ENCODE measurements at places on chromosomes 11 and 22.
A peak's percentile ranks its signal among the peaks of the same experiment; 100 is the strongest.

DNA sequence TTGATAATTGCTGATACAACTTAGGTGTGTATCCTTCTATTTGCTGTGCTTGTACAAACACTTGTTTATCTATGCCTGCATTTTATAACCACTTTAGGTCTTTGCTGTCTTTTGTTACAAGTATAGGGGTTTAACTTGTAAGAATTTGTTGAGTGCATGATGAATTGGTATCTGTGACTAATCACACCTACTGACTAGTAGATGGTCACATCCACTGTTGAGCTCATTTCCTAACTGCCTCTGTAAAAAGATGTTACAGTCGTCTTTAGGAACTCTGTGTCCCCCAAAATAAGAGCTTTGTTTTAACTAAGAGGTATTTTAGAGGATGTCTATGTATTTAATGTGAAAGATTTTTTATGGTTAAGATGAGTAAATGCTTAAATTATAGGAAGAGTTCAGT, 60.5 kb downstream of the HIPK3 start:
- no peak for DNase-seq

DNA sequence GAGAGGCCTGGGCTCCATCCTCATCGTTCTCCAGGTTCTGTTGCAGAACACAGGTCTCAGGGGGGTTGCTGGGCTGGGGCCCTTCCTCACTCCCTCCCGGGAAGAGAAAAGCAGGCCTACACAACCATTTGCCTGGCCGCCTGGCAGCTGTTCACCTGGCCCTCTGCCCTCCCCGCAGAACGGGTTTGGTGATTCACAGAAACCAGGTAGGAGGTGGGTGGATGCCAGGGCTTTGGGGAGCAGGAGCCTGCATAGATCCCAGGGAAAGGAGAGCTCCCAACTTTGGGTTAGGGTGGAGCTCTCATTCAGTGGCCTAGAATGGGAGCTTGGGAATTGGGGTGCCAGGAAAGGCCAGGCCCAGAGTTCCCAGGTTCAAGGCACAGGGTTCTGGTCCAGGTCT, 995 bp downstream of the TMEM134 start:
- no peak for DNase-seq

DNA sequence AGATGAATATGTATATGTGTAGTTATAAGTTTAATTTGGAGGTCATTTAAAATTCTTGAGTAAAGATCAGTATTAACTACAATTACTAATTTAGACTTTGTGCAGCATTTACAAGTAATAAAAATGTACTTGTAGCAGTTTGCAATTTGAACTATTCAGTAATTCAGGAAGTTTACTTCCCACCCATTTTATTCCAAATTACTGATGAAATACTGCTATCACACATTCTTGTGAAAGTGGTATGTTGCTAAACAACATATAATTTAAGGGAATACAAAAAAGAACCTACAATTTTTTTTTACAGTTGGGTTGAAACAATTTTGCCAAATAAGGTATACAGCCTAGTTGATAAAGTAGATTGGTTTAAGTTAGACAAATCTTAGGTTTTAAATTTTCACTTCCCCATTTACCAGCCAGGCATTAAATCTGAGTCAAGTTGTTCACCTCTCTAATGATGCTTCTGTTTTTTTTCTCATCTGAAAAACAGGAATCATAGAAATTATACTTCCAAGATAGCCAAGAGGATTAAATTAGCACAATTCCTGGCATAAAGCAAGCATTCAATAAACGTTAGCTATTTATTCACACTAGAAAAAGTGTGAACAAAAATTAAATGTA, 45.3 kb downstream of the ZBTB44 start:
- no peak for DNase-seq

GRCh38 chr22:46429325-46429853, 93.9 kb downstream of the TRMU start:
- DNase-seq = no peak

DNA sequence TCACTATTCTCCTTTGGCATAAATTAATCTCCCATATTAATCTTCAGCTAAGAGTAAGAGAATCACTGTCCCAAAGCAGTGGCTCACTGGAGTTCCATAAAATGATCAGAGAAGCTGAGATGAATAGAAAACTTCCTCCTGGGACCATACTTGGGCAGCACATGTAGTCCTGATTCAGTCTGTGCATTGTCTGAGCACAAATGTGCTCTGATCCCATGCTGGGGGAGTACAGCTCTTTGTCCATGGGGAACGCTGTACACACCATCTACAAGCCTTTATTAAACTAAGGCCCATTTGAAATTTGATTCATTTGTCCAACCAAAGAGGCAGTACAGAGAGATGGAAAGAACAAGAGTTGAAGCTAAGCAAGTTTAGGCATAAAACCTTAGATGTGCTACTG, 147.4 kb upstream of the PGR start:
- DNase-seq = no peak

DNA sequence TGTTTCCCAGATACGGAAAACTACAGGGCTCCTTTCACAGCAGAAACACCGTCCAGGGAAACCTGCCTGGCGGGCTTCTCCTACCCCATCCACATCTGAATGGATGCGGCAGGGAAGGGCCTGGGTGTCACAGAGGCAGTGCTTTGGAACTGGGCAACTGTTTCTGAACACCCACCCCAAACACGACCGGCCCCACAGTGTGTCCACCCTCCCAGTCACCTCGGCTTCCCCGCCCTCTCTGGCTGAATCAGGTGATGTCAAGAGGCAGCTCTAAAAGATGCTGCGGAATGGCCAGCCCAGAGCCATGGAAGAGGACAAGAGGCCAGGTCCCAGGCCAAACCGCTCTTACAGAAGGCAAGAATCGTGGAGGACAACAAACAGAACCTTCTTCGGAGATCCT, 22.0 kb downstream of the IFT27 start:
- DNase-seq = no peak

GRCh38 chr11:77589181-77589520, 602 bp upstream of the AQP11 start:
- no peak for DNase-seq

- no peak for DNase-seq
Observed at GRCh38 chr11:117817368-117818040, 7.0 kb downstream of the FXYD2 start.

GRCh38 chr11:5600374-5600851, 4.0 kb downstream of the TRIM6 start:
- DNase-seq = peak; percentile 54

GRCh38 chr22:49670456-49671330, 157.0 kb downstream of the BRD1 start:
- DNase-seq = no peak

GRCh38 chr11:110174645-110175310, 81.6 kb downstream of the ZC3H12C start:
- no peak for DNase-seq

GRCh38 chr22:41732096-41732772, 32.9 kb downstream of the MEI1 start:
- DNase-seq = no peak

- no peak for DNase-seq
Observed at GRCh38 chr11:116457336-116458007, 315.3 kb downstream of the BUD13 start.

- no peak for DNase-seq
Observed at GRCh38 chr22:37636186-37636948, 3.1 kb upstream of the SH3BP1 start.

GRCh38 chr11:120040151-120040840, 97.6 kb downstream of the TRIM29 start:
- no peak for DNase-seq

DNA sequence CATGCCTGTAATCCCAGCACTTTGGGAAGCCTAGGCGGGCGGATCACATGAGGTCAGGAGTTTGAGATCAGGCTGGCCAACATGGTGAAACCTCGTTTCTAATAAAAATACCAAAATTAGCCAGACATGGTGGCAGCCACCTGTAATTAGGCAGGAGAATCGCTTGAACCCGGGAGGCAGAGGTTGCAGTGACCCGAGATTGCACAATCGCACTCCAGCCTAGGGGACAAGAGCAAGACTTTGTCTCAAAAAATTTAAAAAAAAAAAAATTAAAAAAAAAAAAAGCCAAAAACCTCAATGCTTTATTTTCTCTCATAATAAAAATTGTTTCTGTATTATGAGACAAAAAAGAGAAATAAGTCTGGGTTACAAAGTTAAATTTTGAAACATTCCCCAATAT, 54.2 kb downstream of the RDX start:
- DNase-seq = no peak

DNA sequence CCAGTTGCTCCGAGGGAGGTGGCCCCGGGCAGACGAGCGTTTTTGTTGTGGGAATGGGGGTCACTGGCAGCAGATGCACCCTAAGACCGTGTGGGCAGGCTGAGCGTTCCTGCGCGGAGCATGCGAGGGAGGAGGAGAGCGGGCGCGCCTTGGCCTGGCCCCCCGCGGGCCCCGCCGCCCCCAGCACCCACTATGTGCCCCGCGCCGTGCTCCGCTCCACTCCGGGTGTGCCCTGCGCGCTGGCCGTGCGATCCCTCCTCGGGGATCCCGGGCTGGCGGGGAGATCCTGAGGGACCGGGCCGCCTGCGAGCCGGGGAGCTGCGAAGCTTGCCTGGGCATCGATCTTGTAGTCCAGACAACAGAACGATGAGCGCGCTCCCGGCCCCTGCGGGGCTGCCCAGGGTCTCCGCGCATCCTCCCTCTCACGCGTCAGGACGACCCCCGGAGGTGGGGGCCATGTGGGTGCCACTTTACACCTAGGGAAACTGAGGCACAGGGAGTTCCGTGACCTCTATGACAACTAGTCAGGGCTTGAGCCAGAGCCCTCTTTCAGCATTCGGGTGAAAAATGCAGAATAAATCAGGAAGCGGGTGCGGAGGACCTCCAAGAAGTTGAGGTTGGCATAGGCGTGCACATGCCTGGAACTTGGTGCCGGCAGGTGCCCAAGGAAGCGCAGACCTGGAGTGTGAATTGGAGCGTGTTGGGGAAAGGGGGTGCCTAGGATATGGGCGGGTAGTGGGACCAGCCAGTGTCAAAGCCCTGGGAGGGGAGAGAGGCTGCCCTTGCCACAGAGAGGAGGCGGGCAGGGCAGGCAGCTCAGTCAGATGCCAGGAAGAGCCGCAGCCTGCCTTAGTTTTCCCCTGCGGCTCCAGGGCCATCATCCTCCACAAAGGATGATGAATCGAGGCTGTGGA, 1.3 kb upstream of the KMT5B start:
- DNase-seq = no peak

DNA sequence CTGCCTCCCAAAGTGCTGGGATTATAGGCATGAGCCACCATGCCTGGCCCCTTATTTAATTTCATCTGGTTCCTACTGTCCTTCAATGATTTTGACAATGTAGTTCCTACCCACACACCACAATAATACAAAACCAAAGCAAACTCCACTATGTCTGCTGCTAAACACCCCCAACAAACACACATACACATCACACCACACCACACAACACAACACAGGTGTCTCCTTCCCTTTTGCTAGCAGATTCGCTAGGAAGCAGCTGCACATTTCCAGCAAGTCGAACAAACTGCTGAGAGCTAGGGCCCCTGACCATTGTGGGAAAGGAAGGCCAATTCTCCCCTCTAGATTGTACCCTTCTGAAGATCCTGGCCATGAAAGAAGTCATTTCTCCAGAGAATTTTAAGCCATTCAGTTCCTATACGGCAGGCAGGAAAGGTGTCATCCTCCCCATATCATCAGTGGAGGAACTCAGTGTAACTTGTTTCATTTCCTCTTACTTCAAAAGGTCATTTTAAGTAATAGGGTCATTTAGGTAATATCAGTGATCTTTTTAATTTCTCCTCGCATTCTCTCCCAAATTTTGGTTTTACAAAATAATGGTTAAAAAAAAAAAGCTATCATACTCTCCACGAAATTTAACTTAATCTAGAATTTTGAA, 18.5 kb downstream of the NUMA1 start:
- DNase-seq = no peak

DNA sequence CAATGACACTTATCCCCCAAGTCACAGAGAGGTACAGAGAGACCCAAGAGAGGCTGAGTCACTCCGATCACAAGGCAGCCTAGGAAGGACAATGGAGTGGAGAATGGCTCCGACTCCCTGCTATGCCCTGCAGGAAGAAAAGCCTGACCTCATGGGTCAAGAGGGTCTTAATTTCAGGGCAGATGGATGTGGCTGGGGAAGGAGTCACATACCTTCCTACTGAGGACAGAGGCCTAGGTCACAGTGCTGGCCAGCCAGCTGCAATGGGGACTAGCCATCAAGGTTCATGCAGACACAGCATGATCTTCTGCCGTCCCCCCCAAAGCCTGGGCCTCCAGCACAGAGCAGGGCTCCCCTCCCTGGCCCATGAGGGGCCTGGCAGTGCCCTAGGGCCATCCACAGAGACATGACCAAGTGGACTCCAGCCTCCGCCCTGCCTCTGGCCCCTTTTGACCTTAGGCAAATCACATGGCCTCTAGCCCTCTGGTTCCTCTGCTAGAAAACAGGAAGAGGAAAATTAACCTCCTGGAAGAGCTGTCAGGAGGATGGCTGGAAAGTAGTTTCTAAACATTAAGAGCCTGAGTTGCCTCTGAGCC, 1.8 kb downstream of the ARRB1 start:
- no peak for DNase-seq

GRCh38 chr11:1359556-1359955, 30.2 kb upstream of the BRSK2 start:
- DNase-seq = no peak

- no peak for DNase-seq
Observed at GRCh38 chr11:10017911-10018310, 276.1 kb downstream of the SBF2 start.

DNA sequence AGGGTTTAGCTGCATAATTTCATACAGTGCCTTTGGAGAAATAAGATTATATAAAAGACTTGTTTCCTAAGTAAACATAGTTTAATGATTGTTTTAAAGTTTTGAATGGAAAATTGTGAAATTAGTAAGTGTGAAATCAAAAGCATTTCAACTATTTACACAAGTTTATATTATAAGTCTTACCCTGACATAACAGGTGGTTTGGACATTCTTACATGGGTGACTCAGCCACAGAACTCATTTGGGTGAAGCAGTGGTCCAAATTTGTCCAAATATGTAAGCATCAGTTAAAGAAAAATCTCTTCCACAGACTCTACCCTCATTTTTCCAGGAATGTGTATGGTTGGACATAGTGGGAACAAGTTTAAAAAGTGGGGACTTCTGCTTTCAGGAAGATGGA, 68.0 kb downstream of the USP47 start:
- no peak for DNase-seq

DNA sequence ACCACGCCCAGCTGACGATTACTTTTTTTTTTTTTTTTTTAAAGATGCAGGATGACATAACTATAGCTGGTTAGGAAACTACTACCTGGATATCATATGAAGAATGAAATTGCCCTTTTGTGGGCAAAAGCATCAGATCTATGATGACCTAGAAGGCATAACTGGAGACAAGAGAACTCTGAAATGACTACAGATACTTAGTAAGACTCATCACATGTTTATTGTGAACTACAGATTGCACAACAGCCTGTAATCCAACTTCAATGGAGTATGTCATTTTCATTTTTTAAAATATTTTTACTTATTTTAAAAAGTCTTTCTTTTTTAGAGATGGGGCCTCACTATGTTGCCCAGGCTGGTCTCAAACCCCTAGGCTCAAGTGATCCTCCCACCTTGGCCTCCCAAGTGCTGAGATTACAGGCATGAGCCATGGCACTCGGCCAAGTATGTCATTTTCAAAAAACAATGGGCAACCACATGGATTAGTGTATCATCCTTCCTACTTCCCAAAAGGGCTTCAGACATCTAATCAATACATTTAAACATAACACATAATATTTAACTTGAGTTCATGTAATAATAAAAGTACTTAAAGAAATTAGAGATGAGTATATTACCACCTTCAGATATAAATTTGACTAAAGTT, 3.3 kb downstream of the MTMR2 start:
- no peak for DNase-seq

GRCh38 chr11:35170503-35170902, 31.5 kb downstream of the CD44 start:
- peak; percentile 43 for DNase-seq

Data from right renal pelvis (tissue), 4 donors.